D341Med (cell line): ENCODE measurements at places on chromosomes 12 and 14.

- DNase-seq = peak; percentile 89
These were observed 148.7 kb downstream of the SMOC1 start for GRCh38 chr14:70027785-70028428.

GRCh38 chr14:32005628-32006027 is 71.5 kb upstream of the ARHGAP5 start:
- DNase-seq = no peak

GRCh38 chr12:78085542-78086182 is 255.0 kb downstream of the NAV3 start:
- DNase-seq = no peak

DNA sequence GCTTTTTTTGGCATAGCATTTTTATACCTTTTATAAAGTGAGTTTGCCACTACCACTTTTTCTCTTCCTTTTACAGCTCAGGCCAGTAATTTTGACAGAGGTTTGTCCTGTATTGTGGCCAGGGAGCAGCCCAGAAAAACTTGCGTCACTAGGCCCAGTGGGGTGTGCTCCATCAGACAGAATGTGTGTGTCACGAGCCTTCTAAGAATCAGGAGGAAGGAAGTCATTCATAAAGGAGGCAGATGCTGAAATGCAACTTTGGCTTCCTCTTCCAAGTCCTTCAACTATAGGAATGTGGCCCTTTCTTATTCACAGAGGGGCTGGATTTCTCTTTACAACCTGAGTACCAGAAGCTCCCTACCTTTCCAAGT is 10.1 kb upstream of the RAB35 start:
- DNase-seq = no peak

GRCh38 chr12:105492591-105493545 is 162.4 kb downstream of the C12orf75 start:
- no peak for DNase-seq

DNA sequence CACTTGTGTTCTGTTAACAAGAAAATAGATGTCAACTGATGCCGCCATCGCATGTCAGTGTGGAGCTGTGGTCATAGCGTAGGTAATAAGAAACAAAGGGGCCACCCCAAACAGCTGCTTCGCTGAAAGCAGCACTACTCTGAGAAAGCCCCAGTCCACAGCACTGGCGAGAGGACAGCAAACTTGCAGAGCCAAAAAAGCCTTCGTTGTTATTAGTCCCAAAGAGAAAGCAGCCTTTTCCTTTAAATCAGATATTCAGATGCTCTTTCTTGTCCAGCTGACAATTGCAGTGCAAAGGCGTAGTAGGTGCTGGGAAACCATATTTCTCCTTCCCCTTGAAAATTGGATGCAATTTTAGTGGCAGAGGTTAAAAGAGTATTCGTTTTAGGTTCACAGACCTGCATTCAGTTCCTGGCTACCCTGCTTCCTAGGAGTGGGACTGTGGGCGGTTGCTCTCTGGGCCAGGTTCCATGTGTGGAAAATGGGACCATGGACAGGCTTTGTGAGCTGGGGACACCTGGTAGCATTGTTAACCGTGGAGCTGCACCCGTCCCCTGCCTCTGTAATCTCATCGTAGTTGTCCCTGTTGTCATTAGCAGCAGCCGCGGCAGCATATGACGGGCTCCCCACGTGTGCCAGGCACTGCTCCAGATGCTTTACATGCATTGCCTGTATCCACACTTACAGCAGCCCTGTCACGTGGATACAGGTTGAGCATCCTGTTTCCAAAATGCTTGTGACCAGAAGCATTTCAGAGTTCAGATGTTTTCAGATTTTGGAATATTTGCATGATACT is 54.2 kb downstream of the ELK3 start:
- no peak for DNase-seq

GRCh38 chr14:81125536-81125935 is 95.2 kb downstream of the GTF2A1 start:
- no peak for DNase-seq
